ENCODE measurements at places on chromosomes 16 and 17.
A peak's percentile ranks its signal among the peaks of the same experiment; 100 is the strongest.

- DNase-seq: peak; percentile 47
These were observed 11.5 kb downstream of the FLII start for GRCh38 chr17:18246880-18247612.

GRCh38 chr16:53501216-53501859 lies 1.7 kb downstream of the AKTIP start:
- peak; percentile 20 for DNase-seq

DNA sequence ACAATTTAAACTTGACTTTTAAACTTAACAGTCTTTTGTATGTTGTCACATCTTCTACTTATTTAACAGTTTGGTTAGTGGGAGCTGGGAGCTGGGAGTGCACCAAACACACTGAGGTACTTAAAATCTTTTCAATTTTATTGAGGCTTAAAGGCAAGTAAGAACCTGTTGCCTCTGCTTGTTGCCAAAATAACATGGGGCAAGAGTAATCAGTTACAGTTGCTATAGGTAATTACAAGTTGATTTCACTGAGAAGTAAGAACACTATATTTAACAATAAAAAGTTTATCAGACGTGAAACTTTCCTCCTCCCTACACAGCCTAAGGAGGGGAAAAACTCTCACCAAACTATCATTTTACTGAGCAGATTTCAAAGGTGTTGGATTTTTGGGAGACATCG lies 135.2 kb downstream of the FTO start:
- no peak for DNase-seq

DNA sequence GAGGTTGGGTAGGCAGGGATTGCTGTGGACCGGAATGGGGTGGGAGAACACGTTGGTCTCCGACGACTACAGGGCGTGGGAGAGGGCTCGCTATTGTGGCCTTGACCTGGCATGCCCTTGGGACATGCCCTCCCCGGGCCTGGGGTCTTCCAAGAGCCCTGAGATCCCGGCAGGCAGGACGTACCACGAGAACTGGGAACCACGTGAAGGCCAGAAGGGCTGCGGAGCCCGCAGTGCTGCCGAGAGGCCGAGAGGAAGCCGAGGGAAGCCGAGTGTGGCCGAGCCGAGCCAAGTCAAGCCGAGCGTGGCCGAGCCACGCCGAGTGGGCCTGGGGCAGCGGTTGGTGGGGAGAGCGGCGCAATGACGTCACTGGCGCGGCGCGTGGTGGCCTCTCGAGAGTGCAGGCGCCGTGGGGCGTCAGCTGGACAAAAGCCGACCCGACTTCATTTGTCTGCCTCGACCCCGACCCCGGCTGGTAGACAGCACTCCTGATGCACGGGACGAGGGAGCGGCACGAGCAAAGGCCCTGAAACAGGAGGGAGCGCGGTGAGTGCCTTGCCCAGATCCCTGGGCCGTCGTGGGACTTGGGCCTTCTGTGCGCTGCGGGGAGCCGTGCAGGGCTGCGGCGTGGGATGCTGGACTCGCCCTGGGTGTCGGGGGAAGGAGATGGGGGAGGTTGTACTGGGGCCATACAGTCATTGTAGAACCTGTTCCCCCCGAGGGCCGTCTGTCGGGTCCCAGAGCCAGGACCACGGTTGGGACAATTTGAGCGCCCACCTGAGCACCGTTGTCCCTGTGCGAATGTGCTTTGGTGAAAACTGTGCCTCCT lies 6.6 kb downstream of the SOCS1 start:
- no peak for DNase-seq

- no peak for DNase-seq
These were observed 42.6 kb upstream of the AXIN2 start for GRCh38 chr17:65604070-65604469.

DNA sequence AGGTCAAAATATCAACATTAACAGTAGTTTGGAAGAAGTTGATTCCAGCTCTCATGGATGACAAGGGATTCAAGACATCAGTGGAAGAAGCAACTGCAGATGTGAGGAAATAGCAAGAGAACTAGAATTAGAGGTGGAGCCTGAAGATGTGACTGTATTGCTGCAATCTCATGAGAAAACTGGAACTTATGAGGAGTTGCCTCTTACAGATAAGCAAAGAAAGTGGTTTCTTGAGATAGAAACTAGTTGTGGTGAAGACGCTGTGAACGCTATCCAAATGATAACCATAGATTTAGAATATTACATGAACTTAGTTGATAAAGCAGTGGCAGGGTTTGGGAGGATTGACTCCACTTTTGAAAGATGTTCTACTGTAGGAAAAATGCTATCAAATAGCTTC lies 67.8 kb downstream of the GOSR1 start:
- DNase-seq: no peak

GRCh38 chr17:47200325-47200664 lies 8.9 kb upstream of the MYL4 start:
- no peak for DNase-seq

- no peak for DNase-seq
These were observed 320.7 kb downstream of the SEC14L1 start for GRCh38 chr17:77461277-77462057.

DNA sequence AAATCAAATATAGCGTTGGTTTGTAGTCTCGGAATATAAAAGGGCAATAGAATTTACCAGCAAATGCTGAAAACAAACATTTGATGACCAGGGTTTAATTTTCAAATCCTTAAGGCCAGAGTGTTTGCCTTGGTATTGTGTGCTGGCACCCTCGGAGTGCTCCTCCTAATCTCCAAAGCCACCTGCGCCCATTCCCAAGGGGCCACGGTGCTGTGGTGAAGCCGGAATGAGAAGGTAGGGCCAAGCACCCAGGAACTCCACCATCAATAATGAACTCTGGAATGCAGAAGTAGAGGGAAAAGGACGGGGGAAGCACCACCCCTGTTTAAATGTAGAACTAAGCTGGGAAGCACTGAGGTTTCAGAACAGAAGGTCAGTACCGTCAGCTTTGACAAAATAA lies 51.9 kb downstream of the COG7 start:
- DNase-seq: no peak

- DNase-seq: no peak
These were observed 118.1 kb upstream of the SHISA6 start for GRCh38 chr17:11122908-11123307.

GRCh38 chr17:61617330-61617729 lies 26.3 kb upstream of the NACA2 start:
- peak; percentile 19 for DNase-seq

- DNase-seq: no peak
These were observed 8.4 kb upstream of the CA4 start for GRCh38 chr17:60141111-60142018.

DNA sequence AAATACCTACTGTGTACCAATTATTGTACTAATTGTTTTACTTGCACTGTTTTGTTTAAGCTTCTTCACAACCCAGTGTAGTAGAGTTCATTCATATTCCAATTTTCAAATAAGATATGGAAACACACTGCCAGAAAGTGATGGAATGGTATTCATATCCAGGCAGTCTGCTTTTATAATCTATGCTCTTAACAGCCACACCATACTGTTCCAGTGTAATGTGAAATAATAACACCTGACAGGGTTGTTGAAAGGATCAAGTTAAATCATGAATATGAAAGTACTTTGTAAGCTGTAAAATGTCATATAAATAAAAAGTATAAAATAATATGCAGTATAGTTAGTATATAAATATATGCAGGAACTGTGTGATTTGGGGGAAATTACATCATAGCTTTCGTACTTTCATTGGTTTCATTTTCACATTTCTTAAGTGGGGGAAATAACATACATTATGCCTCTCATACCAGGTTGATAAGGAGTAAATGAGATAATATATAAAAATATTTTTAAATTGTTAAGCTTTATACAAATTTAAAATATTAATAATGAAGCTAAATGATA lies 230.8 kb downstream of the TANC2 start:
- DNase-seq: no peak

GRCh38 chr16:17273142-17273561 lies 197.6 kb downstream of the XYLT1 start:
- peak; percentile 93 for DNase-seq

DNA sequence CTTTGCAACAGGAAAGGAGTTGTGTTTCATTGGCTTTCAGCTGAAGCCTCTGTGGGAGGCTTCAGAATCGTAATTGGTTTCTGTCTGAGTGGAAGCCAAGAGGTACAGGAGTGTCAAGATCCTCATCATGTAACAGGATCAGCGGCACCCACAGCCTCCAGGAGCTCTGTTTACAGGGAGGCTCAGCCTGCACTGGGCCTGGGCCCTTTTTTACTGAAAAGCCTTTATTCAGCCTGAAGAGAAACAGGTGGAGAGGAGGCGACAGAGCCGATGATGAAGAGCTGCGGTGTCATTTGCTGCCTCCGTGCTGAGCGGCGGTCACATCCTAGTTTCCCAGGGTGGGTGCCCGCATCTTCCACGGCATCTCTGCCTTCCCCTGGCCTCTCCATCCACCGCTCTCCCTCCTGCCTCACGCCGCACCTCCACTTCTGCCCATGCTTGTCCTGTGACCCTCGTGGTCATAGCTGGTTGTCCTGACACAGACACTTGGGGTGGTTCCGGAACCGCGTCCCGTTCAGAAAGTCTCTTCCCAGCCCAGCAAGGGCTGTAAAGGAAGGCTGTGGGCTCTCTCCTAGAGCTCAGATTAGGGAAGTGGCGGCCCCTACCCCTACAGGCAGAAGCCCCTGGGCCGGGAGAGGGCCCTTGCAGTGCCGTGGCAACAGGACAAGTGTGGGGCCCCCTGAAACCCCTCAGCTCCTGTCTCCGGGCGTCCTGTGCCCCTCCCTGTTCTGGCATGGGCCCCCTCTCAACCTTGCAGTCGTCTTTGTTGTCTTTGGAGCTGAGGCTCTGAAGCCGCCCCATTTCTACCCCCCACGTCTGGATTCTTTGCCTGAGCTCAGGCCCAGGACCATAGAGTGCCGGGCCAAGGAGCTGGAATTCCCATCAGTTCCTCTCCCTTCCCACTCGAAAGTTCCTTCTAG lies 53.9 kb upstream of the CHMP6 start:
- DNase-seq: peak; percentile 11

- DNase-seq: peak; percentile 43
These were observed 28.2 kb upstream of the ADGRG1 start for GRCh38 chr16:57600048-57600835.

DNA sequence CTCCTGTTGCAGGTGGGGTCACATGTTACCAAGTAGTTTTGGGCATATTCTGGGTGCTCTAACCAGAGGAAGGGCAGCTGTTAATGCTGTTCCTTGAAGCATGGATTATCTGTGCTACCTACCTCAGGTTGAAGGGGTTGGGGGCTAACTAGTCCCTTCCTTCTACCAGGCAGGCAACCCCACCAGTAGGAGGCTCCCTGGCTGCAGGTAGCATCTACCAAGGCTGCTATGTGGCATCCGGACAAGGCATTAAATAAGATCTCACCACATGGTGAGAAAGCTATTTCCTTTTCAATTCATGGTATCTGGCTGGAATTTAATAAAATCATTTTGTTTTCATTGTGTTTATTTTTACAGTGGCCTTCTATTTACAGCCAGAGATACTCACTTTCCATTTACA lies 62.5 kb downstream of the CACNG3 start:
- no peak for DNase-seq

DNA sequence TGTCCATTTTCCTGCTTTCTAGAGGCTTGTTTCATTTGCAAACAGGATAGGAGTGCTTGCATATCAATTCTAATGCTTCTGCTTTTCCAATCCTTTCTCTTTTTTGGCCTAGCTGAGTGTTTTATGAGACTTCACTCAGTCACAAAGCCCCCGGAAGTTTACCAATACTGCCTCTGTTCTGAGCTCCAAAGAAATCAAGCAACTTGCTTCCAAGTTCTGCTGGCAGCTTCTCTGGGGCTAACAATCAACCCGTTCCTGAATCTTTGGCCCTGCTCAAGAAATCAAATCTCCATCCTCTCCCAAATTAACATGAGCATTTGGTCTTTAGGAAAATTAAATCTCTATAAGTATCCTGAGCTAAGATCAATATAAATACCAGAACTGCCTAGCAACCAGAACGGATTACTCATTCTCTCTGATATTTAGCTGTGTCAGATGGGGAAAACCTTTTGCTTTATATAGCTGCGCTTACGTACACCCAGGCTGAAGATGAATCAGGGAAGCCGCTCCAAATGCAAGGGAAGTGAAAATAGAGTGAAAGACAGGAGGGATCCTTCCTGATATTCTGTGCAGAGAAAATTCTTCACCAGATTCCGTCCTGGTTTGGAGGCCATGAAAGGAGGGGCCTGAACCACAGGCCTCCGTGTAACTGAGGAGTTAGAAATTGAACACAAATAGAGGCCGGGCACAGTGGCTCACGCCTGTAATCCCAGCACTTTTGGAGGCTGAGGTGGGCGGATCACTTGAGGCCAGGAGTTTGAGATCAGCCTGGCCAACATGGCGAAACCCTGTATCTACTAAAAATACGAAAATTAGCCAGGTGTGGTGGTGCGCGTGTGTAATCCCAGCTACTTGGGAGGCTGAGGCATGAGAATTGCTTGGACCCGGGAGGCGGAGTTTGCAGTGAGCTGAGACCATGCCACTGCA lies 23.3 kb upstream of the GRB2 start:
- DNase-seq: peak; percentile 79

GRCh38 chr16:83940630-83941378 lies 12.2 kb upstream of the OSGIN1 start:
- no peak for DNase-seq

GRCh38 chr17:38894276-38894675 lies 24.4 kb downstream of the LASP1 start:
- no peak for DNase-seq

GRCh38 chr16:54211203-54211602 lies 75.4 kb downstream of the IRX3 start:
- DNase-seq: no peak

DNA sequence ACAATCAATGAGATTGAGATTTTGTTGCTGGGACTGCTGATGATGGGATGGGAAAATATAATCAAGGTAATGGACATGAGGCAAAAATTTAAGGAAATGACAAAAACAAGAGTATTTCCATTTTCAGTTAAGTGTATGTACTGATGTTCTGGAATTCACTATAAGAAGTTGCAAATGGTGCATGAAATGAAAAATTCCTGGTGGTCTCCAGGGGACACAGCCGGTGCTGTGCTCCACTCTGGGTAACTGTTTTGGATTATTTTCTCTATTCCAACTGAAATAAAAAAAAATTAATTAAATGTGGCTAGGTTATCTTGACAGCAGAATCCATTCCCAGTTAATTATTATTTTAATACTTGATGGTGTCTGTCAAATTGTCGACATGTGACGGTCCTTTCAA lies 305.6 kb downstream of the WWOX start:
- DNase-seq: no peak

GRCh38 chr17:57442914-57443571 lies 186.7 kb downstream of the MSI2 start:
- DNase-seq: no peak

DNA sequence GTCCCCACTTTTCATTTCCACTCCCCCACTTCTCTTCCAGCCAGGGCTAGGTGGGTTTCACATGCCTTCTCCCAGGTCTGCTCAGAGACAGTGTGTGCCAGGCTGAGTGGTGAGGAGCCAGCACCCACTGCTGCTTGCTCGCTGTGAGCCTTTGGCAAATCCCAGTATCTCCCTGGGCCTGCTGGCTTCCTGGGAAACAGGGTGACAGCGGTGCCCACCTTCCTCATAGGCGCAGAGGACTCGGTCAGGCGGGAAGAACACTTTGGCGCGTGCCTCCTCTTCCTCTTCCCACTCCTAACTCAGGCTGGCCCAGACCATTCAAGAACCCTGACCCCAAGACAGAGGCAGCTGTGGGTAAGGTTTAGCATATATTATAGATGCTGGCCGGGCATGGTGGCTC lies 456 bp upstream of the PRSS53 start:
- no peak for DNase-seq

Measured in fibroblast of the aortic adventitia (primary cell).